ENCODE measurements at places on chromosomes 2 and 18. TPM values are rescaled to one million over a fixed set of nuclear protein-coding genes. Genes with fewer than 3 reads are reported as not detected.

GRCh38 chr2:158091647-158092046 lies 10.0 kb upstream of the UPP2 start:
- DNase-seq = no peak

GRCh38 chr2:169734169-169734847 lies 676 bp downstream of the KLHL23 start:
- peak; percentile 68 for DNase-seq

- DNase-seq = no peak
These were observed at the start of gene GLI2 for GRCh38 chr2:120735746-120736170. Gene GLI2 (plus strand): TSS chr2:120735868. CDS start chr2:120797321, 61,453 bp downstream.

GRCh38 chr18:37393221-37393827 lies 172.3 kb downstream of the CELF4 start:
- no peak for DNase-seq

GRCh38 chr2:165691615-165692014 lies 102.4 kb downstream of the GALNT3 start:
- no peak for DNase-seq

DNA sequence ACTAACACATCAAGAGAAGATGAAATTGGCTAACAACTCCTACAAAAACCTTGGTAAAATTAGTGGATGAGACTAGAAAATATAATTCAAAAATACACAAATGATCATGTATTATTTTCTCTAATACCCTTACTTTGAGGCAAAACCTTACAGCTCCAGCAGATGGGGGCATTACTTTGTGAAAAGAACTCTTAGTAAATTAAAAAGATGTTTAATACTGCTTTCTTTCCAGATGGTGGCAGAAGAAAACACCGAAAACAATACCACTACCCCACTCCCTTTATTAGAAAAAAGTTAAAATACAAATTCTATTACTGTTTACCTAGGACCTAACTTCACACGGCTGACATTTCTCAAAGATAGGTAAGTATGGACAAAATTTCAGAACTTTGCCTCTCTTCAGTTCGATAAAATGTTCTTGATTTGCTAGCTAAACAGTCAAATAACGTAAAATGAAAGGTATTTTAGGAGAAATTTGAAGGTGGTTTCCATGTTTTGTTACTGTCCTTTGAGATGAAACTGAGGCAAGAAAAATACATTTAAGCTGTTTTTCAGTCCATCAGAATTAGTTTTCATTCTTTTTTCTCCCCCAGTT lies 30.6 kb downstream of the ORC4 start:
- DNase-seq = no peak

DNA sequence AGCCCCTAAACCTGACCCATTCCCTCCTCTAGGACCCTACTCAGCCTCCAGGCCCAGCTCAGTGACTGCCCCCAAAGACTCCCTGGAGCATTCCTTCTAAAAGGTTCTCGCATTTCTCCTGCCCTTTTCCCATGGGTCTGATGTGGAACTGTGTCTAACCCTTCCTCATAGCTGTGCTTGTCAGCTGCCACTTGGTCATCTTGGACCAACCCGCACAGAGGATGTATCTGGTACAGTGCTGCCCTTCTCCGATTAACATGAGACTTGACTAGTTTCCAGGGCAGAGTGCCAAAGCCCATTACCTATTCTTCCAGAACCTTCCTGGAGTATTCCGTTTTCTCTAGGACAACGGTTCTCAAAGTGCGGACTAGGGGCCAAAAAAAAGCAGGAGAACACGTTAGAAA lies 518 bp upstream of the NFU1 start:
- DNase-seq = no peak

CHST10 gene
- 0.44 TPM for total RNA-seq

PAX8 gene
- 1.1 TPM for total RNA-seq

All from right lobe of liver (tissue), 6 donors.